ENCODE measurements at places on chromosomes 2 and 18.

- no peak for DNase-seq
Observed at GRCh38 chr2:12031866-12032265, 285.4 kb downstream of the LPIN1 start.

GRCh38 chr2:109242210-109242653 is 113.2 kb downstream of the SH3RF3 start:
- DNase-seq, result no peak

DNA sequence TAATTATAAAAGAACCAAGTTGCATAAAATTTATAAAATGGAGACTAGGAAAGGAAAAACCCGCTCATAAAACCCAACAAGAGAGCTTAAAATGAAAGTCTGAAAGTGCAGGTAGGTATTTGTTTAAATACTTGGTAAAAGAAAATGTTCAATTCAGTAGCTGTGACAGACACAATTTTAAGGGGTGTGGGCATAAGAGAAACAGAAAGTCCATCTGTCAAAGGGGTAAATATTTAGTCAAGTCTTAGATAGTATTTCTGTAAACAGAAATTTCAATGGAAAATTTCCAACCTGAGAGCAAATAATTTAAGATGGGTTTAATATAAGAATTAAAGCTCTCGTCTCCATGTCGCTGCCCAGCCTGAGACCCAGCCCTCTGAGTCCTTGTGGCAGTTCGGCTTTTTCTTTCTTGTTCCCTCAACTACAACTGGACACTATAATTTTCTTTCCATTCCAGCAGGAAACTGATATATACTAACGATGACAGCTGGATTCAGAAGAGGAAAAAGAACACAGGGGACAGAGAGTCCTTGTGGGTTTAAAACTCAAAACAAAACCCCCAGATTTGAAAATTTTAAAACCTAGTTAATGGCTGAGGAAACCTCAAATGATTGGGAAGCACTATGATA is 88.0 kb upstream of the ZFP36L2 start:
- no peak for DNase-seq

DNA sequence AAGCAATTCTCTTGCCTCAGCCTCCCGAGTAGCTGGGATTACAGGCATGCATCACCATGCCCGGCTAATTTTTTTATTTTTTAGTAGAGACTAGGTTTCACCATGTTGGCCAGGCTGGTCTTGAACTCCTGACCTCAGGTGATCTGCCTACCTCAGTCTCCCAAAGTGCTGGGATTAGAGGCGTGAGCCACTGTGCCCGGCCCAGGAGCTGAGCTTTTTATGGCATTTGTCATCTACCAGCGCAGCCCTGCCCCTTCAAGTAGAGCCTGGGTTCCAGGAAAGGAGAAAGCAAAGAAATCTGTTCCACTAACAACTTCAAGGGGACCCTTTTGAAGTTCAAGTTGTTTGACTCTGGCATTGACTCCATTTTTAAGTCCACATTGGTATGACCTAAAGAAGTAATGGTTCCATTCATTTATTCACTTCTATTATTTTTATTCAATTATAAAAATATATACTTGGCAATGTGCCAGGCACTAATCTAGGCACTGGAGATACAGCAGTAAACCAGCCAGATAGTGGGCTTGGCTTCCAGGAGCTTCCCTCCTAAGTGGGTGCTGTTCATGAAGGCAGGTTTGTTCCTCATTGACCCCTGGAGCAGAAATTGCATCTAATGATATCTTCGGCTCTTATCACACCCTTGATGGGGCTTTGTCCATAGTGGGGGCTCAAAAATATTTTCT is 8.0 kb upstream of the SFTPB start:
- DNase-seq, result no peak

GRCh38 chr2:203706403-203706802 is at the start of gene CD28:
Gene CD28 (plus strand): TSS chr2:203706639. CDS start chr2:203706697, 58 bp downstream.
- DNase-seq, result no peak

DNA sequence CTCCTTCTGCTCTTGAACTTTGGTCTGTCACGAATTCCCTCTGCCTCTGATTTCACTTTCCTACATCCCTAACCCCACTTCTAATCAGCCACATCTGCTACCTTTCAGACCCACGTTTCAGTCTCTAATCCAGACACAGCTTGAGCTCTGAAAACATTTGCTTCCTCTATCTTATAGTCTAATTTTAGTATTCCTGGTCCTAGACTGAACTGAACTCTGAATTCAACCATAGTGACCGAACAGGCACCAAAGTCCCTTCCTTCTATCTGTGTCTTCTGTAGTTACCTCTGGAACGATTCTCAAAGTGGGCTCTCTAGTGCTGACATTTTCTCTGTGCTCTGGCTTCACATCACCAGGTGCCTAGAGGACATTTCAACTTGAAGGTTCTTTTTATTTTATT is 156.2 kb downstream of the PDE11A start:
- DNase-seq, result no peak

DNA sequence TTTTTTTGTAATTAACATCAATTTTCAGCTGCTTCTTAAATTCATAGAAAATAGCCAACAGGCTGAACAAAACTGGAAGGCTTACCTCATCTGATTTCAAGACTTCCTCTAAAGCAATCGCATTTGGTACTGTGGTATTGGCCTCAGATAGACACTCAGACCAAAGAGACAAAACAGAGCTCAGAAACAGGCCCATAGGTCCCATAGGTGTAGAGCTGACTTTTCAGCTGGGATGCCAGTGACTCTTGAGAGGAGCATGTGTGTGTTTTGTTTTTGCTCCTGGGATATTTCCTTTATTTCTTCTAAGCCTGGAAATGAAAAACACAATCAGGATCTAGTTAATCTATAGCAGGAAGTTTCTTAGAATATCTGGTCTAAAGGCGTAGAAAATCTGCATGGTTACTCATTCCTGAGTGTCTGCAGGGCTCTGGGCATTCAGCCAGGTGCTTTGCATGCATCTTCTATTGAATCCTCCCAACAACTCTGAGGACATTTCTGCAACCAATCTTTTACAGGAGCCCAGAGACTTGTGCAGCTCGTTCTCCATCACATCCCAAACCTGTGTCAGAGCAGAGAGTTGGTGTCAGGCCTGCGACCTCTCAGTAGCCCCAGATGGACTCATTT is 190.8 kb downstream of the RTP5 start:
- peak; percentile 37 for DNase-seq

DNA sequence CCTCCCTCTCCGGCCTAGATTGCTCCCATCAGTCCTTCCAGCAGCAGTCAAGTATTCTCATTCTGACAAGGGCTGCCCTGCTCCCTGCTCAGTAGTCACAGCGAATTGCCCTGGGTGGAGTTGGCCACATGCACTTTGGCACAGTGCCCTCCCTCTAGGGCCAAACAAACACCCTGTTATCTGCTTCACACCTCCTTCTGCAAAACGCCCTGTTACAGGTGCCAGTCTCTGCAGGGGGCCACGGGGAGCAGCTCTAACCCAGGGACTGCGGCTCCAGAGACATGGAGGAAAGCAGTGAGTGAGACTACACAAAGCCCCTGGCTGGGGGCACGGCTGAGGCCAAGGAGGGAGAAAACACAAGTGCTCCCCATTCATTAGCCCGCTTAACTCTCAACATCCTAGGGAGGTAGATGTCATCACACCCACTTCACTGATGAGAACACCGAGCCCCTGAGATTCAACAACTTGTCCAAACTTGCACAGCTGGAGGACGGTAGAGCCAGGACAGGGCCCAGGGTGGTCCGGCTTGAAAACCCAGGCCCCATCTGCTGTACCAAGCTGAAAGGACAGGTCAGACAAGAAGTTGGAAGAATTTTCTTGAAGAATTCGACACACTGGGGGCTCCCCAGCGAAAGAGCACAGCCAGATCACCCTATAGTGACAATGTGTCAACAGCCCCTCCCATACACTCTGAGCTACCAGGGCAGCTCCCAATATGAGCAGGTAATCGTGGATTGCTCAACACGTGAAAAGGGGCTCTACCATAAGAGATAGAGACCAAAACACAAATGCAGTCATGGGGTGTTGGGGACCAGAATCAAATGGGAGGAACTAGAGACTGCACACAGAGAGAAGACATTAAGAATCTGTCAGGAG is 8.7 kb upstream of the TFCP2L1 start:
- DNase-seq, result no peak

GRCh38 chr18:40930211-40930882 is 1024.7 kb upstream of the PIK3C3 start:
- no peak for DNase-seq

GRCh38 chr18:56825321-56825720 is 174.2 kb downstream of the WDR7 start:
- no peak for DNase-seq

- DNase-seq, result peak; percentile 23
Observed at GRCh38 chr2:241224018-241224850, 35.8 kb downstream of the ANO7 start.

DNA sequence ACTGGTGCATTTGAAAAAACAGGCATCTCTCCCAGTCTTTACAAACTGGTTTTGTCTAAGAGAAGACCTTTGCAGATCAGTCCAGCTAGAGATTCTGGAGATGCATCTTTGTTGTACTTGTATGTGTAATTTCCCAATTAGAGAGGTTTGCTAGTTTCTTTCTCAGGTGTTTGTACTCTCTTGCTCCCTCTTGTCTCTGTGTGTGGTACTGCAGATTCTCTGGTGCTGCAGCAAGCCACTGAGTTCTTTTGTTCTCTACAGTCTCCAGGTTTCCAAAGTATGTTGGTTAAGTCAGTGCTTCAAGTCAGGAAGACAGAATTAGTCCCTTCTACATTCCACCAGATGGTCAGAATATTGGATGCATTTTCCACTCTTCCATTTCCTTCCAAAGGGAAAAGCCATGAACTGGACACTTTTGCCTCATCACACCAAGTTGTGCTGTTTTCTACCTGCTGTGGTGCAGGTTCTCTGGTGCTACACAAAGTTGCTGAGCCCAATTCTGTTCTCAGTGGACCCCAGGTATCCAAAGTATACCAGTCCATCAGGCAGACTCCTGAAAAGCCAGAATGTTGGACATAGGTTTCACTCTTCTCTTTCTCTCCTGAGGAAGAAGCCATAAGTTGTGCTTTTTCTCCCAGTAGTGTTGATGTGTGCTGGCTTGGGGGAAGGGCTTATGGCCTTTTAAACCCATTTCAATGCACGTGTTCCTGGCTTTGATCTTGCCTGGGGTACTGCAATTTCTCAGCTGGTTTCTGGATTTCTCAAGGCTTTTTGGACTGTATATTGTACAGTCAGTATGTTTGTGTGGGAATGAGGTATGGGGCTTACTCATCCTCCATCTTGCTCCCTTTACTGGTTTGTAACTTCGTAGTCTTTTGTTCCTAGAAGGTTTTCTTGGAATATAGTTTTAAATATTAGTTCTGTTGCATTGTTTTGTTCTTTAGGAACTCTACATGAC is 29.8 kb downstream of the EPC2 start:
- peak; percentile 29 for DNase-seq

DNA sequence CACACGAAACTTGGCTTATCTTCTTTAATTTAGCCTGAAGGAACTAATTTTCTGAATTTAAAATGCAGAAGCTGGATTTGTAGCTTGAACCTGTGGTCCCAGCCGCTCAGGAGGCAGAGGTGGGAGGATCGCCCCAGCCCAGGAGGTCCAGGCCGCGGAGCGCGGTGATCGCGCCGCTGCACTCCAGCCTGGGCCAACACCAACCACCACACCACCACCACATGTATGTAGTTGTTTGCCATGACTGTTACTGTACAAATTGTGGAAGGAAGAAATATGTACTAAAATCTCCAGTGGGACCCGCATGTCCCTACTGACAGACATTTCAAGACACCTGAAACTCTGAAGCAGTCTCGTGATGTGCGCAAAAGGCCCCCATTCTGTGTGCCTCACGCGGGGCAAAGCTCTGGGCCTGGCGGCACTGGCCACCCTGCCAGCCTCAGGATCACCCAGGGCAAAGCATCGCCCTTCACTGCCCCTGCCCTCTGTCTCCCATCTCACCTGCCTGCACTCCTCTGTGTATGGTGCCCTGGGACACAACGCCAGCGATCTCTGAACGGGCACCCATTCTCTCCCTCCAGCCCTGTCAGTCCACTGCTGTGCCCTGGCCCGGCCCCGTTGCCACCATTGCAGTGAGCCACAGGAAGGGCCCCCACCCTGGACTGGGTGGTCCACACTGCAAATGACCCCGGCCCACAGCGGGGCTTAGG is 10.1 kb upstream of the ADI1 start:
- no peak for DNase-seq

GRCh38 chr2:25421289-25421688 is 79.6 kb upstream of the DNMT3A start:
- no peak for DNase-seq

DNA sequence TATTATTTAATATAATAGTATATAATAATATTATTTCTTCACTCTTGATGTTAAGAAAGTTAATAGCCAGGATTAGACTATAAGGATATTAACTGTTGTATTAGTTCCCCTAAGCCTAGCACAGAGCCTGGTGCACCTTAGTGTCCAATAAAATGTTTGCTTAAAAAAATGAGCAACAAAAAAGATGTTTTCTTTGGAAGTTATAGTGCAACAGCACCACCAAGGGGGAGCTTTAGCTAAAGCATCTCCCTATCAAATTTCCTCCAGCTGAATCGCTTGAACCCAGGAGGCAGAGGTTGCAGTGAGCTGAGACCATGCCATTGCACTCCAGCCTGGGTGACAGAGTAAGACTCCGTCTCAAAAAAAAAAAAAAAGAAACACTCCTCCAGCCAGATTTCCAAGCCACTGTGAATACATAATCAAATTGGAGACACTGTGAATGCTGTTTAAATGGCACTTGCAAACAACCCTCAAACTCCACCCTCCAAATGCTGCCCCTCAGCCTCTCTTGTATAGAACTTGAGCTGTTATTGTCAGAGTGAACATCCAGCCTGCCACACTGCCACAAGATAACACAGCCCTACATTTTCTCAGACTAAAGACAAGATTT is 221.9 kb downstream of the DYM start:
- peak; percentile 53 for DNase-seq

All from endothelial cell of umbilical vein (primary cell).